ENCODE measurements at places on chromosomes 1 and 21.

DNA sequence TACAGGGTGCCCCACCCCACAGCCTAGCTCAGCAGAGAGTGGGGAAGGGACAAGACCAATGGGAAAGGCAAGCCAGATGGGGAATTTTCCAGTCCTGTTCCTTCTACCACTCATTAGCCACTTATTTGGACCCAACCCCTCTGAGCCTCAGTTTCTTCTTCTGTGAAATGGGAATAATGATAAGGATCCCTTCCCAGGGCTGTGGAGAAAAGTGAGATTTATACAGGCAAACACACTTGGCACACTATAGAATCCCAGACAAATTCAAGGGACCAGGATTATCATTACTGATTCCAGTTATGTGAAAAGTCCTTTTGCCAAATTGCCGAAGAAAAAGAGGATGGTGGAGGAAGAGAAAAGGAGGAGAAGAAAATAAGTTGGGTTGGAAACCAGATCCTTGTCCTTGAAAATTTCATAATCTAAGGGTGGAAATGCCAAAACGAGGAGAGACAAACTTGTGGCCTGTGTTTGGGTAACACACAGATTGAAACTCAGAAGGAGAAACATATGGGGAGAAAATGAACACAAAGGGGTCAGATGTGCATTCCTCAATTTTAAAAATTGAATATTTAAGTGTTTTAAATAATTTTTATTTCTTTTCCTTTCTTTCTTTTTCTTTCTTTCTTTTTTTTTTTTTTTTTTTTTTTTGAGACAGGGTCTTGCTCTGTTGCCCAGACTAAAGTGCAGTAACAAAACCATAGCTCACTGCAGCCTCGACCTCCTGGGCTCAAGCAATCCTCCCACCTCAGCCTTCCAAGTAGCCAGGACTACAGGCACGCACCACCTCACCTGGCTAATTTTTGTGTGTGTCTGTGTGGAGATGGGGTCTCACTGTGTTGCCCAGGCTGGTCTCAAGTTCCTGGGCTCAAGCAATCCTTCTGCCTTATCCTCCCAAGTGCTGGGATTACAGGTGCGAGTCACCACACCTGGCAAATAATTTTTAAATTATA is 9.6 kb downstream of the CAPN2 start:
- DNase-seq = no peak

DNA sequence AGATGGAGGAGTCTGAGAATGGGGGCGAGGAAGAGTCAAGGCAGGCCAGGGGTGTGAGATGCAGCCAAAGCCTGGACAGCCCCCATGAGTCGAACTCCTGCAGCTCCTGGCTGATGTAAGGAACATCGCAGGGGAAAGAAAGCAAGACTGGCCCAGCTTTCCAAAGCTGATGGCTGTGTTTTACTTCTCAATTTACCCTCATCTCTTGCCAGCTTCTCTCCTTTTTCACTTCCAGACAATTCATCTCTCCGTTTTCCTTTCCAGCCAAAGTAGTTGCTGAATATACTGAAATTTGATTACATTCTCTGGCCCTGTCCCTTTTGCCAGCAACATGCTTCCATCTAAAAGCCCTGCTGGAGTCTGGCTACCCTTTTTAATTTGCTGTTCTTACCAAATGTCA is 40.0 kb upstream of the UBE2U start:
- no peak for DNase-seq

GRCh38 chr1:234868296-234869147 is 258.5 kb upstream of the IRF2BP2 start:
- no peak for DNase-seq

DNA sequence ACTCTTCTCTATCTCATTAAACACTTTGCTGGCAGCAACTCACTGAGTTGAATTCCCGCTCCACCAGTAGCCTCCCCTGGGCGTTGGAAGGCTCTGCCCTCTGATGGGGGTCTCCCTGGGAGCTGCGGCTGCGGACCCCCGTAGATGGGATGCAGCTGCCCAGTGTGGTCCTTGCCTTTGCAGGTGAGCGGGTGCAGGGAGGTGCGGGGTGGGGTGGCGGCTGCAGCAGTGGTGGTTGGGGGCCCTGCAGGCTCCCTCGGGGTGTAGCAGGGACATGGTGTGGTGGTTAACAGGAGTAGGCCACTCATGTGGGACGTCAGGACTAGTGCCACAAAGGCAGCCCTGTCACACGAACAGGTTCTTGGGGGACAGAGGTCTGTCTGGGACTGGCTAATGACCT is 42.0 kb downstream of the GALNT2 start:
- DNase-seq = no peak

DNA sequence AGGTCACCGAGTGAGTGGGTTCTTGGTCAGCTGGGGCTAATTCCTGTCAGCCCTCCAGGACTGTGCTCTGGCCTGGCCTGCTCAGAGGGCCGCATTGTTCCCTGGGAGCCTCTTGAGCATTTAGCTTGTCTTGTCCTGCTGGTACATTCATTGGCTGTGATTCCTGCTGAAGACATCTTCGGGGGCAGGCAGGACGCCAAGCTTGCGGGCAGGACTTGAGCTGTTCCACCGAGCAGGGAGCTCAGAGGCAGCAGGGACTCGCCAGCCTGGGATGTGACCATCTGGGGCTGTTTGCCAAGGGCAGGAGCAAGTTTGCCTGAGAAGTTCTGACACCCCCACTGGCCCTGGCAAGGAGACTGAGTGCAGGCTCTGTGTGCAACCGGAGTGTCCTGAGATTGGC is 7.0 kb upstream of the SLC26A9 start:
- DNase-seq = no peak

DNA sequence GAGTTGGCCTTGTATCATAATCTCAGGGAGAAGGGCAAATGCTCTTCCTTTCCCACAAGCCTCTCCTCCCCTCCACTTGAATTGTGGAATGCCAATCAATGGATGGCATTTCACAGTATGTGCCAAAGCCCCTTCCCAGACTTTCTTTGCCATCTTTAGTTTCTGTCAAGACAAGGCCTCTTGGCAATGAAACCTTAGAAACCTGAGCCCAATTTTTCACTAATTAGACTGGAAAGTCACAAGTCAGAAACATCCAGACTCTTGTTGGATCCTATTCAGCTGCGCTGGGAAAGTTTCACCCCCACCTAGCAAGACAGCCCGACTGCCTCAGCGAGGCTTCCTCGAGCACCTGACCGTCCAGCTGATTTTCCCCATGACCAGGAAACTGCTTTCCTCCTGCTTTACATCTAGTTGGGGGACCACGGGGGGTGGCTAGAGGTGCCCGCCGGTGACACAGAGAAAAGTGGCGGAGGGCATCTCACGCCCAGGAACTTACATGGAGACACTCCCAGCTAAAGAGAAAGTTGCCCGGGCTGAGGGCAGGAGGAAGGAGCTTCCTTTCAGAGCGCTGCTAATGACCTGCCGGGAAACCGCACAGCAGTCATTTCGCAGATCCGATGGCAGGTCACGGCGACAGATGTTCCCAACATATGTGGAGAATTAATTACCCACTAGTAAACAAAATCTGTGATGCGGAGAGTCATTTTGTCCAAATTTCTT is 302.6 kb upstream of the RRP15 start:
- no peak for DNase-seq

- DNase-seq = no peak
Measured at GRCh38 chr1:119621705-119622104, 26.4 kb downstream of the ZNF697 start.

DNA sequence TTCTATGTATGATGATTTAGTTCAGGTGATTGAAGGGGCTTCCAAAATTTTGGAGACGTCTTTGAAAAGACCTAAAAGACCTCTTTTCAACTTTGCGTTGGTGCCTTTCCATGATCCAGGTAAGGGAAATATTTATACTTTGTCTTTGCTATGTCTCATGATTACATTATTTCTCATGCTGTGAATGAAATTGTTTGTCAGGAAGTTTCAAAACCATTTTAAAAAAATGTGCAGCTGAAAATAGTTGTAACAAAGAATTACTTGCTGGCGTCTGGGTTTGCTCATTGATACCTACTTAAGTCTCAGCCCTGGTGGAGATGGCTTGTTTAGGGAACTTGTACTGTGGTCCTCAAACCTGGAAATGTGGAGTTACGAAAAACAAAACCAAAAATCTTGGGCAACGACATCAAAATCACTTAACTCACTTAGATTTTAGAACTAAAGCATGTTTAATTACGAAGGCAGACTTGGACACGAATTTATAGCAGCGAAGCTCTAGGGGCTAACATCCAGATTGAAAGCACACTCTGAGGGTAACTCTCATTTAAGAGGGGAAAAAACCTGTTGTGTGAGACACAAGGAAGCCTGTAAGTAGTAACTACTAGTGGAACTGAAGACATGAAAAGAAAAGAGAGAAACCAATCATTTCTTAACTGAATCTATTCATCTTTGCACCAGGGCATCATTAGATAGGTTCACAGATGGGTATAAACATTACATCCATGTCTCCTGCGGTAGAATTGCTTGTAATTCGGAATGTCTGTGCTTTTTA is 924 bp downstream of the HMCN1 start:
- no peak for DNase-seq

DNA sequence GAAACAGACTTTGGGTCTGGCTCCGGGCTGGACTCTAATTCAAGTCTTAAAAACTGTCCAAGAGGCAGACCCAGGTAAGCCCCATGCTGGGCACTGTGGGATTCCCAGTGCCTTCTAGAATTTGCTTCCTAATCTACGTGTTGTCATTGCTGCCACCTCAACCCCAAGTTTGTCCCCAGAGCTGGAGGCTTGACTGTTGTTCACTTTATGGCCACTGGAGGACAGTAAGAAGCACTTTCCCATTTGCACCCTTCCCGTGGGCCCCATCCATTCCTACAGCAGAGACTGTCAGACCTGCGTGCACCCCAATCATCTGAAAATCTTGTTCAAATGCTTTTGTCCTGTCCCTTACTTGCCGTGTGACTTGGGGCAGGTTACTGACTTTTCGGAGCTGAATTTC is 29.4 kb upstream of the VASH2 start:
- no peak for DNase-seq

- DNase-seq = no peak
Measured at GRCh38 chr1:34125721-34126380, 39.2 kb downstream of the CSMD2 start.

- no peak for DNase-seq
Measured at GRCh38 chr1:205971082-205971481, 27.8 kb upstream of the SLC26A9 start.

DNA sequence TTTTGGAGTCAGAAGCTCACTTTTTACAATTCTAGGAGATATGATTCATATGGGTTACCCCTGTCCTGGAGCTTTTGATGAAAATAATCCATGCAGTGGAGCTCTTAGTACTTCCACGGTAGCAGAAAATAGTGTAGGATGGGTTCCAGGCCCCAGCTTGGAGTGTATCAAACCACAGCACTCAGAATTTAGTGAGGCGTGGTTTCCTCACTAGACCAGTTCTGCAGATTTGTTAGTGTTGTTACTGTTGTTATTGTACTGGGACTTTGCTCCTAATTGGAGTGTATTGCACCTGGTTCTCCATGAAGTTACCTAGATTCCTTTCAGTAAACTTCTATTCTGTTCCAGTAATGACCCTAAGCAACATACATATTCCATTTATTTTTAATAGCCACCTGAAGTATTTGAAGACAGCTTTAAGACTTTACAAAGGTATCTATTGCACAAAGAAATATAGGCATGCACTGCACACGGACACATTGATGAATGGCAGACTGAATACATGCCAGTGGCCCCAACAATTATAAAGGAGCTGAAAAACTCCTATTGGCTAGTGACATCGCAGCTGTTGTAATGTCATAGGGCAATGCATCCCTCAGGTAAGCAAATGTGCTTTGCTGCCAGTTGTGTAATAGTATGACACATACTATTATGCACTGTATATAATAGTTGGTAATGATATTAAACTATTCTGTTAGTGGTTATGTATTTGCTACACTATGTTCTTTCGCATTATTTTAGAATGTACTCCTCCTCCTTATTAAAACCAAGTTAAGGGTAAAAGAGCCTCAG is 1058.0 kb downstream of the KCNT2 start:
- no peak for DNase-seq

DNA sequence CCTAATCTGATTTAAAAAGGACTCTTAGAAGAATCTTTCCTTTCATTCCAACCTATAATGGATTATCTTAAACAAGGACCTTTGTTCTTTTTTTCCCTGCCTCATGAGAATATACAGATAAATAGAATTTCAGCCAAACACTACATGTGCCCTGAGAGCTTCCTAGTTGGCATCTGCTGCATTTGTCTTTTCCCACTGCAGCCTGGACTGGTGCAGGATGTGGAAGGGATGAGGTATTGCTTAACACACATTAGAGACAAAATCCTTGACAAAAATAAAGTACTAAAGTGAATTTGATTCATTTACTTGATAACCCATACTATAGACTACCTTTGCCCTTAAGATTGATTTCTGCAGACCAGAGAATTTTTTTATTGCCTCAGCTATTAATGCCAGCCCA is 59.5 kb downstream of the PALMD start:
- DNase-seq = no peak

GRCh38 chr21:27787046-27787445 is 820.2 kb upstream of the ADAMTS5 start:
- no peak for DNase-seq

- peak; percentile 37 for DNase-seq
Measured at GRCh38 chr1:92784021-92784638, 778 bp downstream of the EVI5 start.

GRCh38 chr1:6906783-6907182 is 121.5 kb downstream of the CAMTA1 start:
- DNase-seq = no peak

DNA sequence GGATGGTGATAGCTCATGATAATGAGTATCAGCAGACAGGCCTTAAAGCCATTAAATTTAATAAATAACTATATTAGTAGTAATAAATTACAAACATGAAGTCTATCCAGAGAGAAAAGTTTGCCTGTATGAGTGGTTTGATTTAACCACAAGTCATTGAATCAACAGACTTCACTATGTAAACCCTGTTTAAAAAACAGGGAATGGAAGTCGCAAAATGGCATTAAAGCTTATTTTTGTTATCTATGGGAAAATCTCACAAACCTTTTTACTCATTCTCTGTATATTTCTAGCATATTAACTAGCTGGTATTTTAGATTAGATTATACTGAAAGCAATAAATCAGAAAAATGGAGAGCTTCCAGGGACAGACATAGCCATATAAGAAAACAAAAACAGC is 45.3 kb downstream of the SASS6 start:
- DNase-seq = no peak

DNA sequence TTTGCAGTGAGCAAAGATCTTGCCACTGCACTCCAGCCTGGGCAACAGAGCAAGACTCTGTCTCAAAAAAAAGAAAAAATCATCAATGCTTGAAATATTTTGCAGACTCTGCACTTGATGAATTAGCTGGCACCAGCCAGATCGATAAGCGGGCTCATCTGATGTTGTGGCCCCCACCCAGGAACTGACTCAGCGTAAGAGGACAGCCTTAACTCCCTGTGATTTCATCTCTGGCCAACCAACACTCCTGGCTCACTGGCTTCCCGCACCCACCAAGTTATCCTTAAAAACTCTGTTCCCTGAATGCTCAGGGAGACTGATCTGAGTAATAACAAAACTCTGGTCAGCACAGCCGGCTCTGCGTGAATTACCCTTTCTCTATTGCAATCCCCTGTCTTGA is 98.9 kb downstream of the SPSB1 start:
- no peak for DNase-seq

Data from stimulated activated CD4-positive, alpha-beta T cell treated with anti-CD3 and anti-CD28 coated beads, Interleukin-12 subunit alpha, Interleukin-12 subunit beta, amount 100 ng/mL, for 48 hours (primary cell).